ENCODE measurements at places on chromosomes 2 and 18. TPM values are rescaled to one million over a fixed set of nuclear protein-coding genes. Genes with fewer than 3 reads are reported as not detected.

Gene TTR
- not detected for total RNA-seq

Gene BOK
- 20.1 TPM for total RNA-seq

Gene CNDP1
- not detected for total RNA-seq

Gene EGR4
- not detected for total RNA-seq

Gene SMIM21
- total RNA-seq: not detected

Gene CXCR1
- total RNA-seq: not detected

Gene PPP1R7
- total RNA-seq: 53.3 TPM

Gene ASAP2
- total RNA-seq: 59.2 TPM

Gene ZSWIM2
- total RNA-seq: under 0.01 TPM

Gene OTOF
- total RNA-seq: 0.19 TPM

Gene CRACDL
- not detected for total RNA-seq

Gene CD226
- total RNA-seq: under 0.01 TPM

Gene ZC3H15
- 80.3 TPM for total RNA-seq

Gene KCTD18
- total RNA-seq: 17.8 TPM

Gene TNFAIP6
- total RNA-seq: 69.3 TPM

Gene YWHAQ
- 206 TPM for total RNA-seq

Gene SEC11C
- 30.5 TPM for total RNA-seq

Gene NPC1
- 20.5 TPM for total RNA-seq

Gene ALLC
- under 0.01 TPM for total RNA-seq

Gene HOXD8
- 0.85 TPM for total RNA-seq

Gene CRYGC
- total RNA-seq: not detected

Gene SCTR
- total RNA-seq: not detected

Gene SPATA3
- not detected for total RNA-seq

Gene GMPPA
- total RNA-seq: 50.2 TPM

Gene IL36RN
- total RNA-seq: under 0.01 TPM

Gene RNPEPL1
- 7.7 TPM for total RNA-seq

Gene SCRN3
- total RNA-seq: 29.3 TPM

Gene PRKAG3
- total RNA-seq: under 0.01 TPM

Gene C2orf66
- under 0.01 TPM for total RNA-seq

Gene EVX2
- not detected for total RNA-seq

Gene GNAL
- 0.28 TPM for total RNA-seq

Gene LYPD6B
- total RNA-seq: 0.56 TPM

Gene TNFRSF11A
- total RNA-seq: 2.3 TPM

Gene DOK1
- 74.6 TPM for total RNA-seq

Gene NAT8
- not detected for total RNA-seq

Gene SMPD4
- 10.4 TPM for total RNA-seq

Gene SLC19A3
- 0.19 TPM for total RNA-seq

Gene MAB21L4
- not detected for total RNA-seq

Gene EFEMP1
- 2,583 TPM for total RNA-seq

Gene EDAR
- not detected for total RNA-seq

Gene PROKR1
- total RNA-seq: not detected

Gene IMP4
- total RNA-seq: 163 TPM

Gene IL36A
- total RNA-seq: not detected

Gene UPP2
- total RNA-seq: not detected

Gene EEF1B2
- 823 TPM for total RNA-seq

Gene SKOR2
- total RNA-seq: not detected

Gene PLEK
- under 0.01 TPM for total RNA-seq

Gene PXDN
- total RNA-seq: 204 TPM

Gene DQX1
- not detected for total RNA-seq
